WTC11 (cell line): ENCODE measurements at places on chromosomes 6 and 20. TPM values are rescaled to one million over a fixed set of nuclear protein-coding genes. Genes with fewer than 3 reads are reported as not detected.

- H3K27me3 ChIP-seq, result no peaks in the 10 kb centered on the region
- DNase-seq, result peak; percentile 36
- H3K4me3 ChIP-seq, result no peak overlapping the region
- no peak overlapping the region for H3K27ac ChIP-seq
Measured at GRCh38 chr6:34243901-34244884, 4.6 kb downstream of the SMIM29 start.

DNA sequence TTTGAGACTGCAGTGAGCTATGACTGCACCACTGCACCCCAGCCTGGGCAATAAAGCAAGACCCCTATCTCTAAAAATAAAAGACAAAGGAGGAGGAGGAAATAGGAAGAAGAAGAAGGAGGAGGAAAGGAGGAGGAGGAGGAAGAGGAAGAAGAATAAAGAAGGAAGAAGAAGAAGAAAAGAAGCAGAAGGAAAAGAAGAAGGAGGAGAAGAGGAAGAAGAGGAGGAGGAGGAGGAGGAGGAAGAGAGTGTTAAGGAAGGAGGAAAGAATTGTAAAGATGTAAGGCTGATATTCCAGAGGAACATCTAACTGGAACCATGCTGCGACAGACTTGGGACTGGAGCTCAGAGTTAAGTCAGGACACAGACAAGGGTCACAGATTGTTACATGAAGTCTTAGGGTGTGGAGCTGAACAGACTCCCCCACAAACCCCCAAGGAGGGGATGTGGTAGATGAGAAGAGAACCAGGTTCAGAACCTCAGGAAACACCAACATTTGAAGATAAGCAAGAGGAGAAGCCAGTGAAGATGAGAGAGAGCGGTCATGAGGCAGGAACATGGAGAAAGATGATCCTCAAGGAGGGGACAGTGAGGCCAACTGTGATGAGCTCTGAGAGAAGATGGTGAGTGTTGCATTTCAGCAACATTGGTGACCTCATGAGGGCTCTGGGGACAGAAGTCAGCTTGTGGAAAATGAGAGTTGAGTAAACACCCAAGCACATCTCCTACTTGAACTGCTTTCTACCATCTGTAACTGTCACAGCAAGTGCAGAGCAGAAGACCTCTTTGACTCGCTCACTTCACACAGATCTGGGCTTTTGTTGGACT lies 118.2 kb downstream of the CD164 start:
- H3K27ac ChIP-seq, result no peak overlapping the region
- H3K4me1 ChIP-seq, result peaks cover 3% of the 10 kb centered on the region; the same call in 1 of the 2 replicates
- H3K36me3 ChIP-seq, result peaks cover 46% of the 10 kb centered on the region
- DNase-seq, result no peak
- H3K27me3 ChIP-seq, result no peaks in the 10 kb centered on the region; the same call in 1 of the 2 replicates

- peaks cover 16% of the 10 kb centered on the region for H3K4me1 ChIP-seq
- no peak overlapping the region for H3K4me3 ChIP-seq
- H3K36me3 ChIP-seq, result no peaks in the 10 kb centered on the region
- no peak for DNase-seq
- no peak overlapping the region for H3K27ac ChIP-seq
Measured at GRCh38 chr6:15690510-15690909, 27.7 kb upstream of the DTNBP1 start.

- H3K27ac ChIP-seq, result no peak overlapping the region
- H3K4me1 ChIP-seq, result peaks cover 59% of the 10 kb centered on the region
- DNase-seq, result peak; percentile 60
- no peaks in the 10 kb centered on the region for H3K36me3 ChIP-seq
Measured at GRCh38 chr6:10425975-10426780, 11.3 kb upstream of the TFAP2A start.

DNA sequence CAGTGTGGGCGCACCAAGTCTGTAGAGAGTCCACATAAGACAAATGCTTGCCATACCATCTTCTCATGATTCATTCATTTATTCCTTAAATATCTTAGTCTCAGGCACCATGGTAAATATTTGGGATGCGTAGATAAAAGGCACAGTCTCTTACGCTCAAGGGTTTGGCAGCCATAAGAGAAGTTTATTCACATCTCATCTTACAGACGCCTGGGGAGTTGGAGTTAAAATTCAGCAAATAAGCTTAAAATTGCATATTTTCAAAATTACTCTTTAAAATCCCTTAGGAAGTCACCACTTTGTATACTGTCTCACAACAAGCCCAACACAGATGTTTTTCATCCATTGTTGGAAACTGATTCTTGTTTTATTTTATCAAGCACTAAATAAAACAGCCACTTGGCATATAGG lies 363.3 kb downstream of the KIF16B start:
- no peaks in the 10 kb centered on the region; the same call in 1 of the 2 replicates for H3K27me3 ChIP-seq
- no peaks in the 10 kb centered on the region for H3K36me3 ChIP-seq
- no peak overlapping the region for H3K4me3 ChIP-seq
- no peak for DNase-seq

DNA sequence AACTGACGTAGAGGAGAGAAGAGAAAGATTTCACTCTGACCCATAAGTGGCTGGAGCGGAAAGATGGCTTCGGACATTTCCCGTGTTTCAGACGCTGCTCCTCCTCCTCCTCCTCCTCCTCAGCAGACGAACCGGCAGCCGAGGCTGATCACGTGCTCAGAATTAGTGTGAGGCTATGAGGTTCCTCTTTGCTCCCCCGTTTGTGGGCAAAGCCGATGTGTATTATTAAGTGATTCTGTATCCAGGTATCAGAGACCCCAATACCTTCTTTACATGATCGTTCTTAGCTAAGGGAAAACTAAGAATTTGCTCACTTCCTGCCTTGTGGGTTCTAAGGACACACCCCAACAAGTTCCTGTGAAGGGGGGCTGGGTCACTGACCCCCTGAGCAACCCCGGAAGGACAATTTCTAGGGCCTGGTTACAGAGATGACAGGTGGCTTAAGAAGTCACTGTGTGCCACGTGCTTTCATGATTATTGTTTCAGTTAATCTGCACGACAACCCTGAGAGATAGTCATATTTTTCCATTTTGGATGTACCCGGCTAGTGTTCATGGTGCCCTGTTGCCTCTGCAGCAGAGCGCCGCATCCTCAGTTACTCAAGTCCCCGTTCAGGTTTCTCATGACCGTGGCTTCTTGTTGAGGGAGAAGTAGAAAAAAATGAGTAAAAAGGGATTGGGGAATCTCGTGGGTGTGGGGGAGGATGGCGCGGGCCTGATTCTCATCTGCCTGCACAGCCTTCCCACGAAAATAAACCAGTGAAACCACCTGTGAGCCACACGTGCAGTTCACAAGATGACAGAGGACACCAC lies 671.8 kb downstream of the QKI start:
- no peak overlapping the region for H3K4me3 ChIP-seq
- peaks cover 18% of the 10 kb centered on the region for H3K4me1 ChIP-seq

- H3K4me3 ChIP-seq, result no peak overlapping the region
- peaks cover 6% of the 10 kb centered on the region for H3K4me1 ChIP-seq
- peaks cover 37% of the 10 kb centered on the region for H3K27me3 ChIP-seq
- H3K36me3 ChIP-seq, result peaks cover 8% of the 10 kb centered on the region; the same call in 1 of the 2 replicates
- DNase-seq, result no peak
Measured at GRCh38 chr6:14058029-14058695, 59.4 kb upstream of the CD83 start.

DNA sequence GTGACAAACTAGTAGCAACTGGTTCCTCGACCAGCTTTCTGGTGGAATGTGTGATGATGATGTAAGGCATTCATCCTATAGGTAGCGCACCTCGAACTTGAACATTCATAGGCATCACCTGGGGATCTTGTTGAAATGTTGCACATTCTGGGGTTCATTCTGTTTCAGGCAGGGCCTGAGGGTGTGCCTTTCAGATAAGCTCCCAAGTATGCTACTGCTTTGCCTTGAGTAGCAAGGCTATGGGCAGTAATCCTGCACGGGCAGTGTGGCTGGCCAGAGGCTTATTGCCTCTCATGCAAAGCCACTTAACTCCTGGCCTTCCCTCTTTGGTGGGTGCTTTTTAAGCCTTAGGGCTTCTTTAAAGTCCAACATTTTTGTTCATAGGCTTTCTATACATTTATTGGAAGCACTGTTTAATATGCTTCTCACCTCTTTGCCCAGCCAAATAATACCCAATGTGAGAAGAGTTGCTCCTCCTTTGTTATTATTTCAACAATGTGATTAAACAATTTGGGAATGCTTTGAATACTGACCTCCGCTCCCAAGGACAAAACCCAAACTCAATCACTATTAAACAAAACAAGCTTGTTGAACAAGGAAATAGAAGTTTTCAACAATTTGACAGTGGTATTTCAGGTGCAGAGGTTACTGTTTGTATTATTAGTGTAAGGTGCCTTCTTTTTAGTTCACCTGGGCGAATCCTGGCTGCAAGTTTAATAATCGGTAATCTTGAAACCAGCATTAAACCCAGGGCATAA lies 57.5 kb downstream of the JARID2 start:
- H3K4me3 ChIP-seq, result no peak overlapping the region
- no peaks in the 10 kb centered on the region for H3K27me3 ChIP-seq
- H3K4me1 ChIP-seq, result peaks cover 86% of the 10 kb centered on the region
- DNase-seq, result no peak
- H3K36me3 ChIP-seq, result 0 out of 2 replicates have a peak, but pooled peaks cover 5% of the 10 kb centered on the region

- no peaks in the 10 kb centered on the region for H3K4me1 ChIP-seq
- H3K27me3 ChIP-seq, result no peaks in the 10 kb centered on the region
- DNase-seq, result no peak
- peaks cover 80% of the 10 kb centered on the region for H3K36me3 ChIP-seq
- no peak overlapping the region for H3K27ac ChIP-seq
- H3K4me3 ChIP-seq, result no peak overlapping the region
Measured at GRCh38 chr6:111276335-111276734, 189.0 kb downstream of the SLC16A10 start.

- no peak overlapping the region for H3K4me3 ChIP-seq
- peaks cover 9% of the 10 kb centered on the region for H3K36me3 ChIP-seq
- no peak for DNase-seq
Measured at GRCh38 chr20:9053108-9053507, 15.8 kb upstream of the PLCB4 start.

- H3K4me3 ChIP-seq, result peak within 1 kb of the TSS; percentile 85
- peak; percentile 44 for DNase-seq
- H3K27ac ChIP-seq, result peak within 1 kb of the TSS; percentile 99
Measured at GRCh38 chr6:42781796-42782688, at the start of gene BICRAL. Gene BICRAL (plus strand): TSS chr6:42782052. CDS start chr6:42822023, 39,971 bp downstream.

DNA sequence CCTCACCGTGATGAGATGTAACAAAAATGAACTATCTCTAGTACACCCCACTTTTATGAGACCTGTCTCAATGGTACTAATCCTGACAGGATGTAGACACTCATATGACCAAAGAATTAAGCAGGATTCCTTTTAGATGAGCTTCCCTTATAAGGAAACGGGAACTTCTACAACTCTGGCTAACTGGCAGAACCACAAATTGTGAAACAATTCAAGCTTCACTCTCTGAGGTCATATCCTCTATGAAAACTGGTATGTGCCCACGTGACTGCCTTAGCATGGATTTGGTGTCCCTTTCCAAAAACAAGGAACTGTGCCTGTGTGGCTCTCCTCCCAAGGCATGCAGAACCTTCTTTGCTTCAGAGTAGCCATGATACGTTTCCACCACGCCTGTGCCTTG lies 14.1 kb upstream of the CPNE5 start:
- no peak overlapping the region for H3K4me3 ChIP-seq
- no peak for DNase-seq
- peaks cover 28% of the 10 kb centered on the region for H3K4me1 ChIP-seq
- H3K27me3 ChIP-seq, result no peaks in the 10 kb centered on the region; the same call in 1 of the 2 replicates

DNA sequence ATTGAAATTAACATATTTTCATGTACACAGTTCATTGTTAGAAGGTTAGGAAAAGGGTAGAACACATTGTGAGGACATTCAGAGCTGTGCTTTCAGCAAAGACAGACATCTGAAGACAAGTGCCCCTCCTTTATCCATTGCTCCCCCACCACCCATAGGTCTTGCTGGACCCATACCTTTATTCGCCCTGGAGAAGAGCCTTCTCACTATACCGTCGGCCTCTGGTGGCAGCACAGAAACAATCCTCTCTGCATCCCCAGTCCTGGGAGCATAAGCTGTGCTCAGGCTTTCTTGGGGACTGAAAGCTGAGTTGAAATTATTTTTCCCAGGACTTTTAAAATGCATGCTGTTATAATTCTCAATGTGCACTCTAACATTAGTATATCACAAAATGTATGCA lies 372.3 kb downstream of the EPHA7 start:
- no peaks in the 10 kb centered on the region for H3K36me3 ChIP-seq
- H3K27me3 ChIP-seq, result no peaks in the 10 kb centered on the region
- no peak overlapping the region for H3K4me3 ChIP-seq
- peaks cover 42% of the 10 kb centered on the region for H3K4me1 ChIP-seq
- H3K27ac ChIP-seq, result no peak overlapping the region

GRCh38 chr6:151240036-151240685 lies 394 bp downstream of the AKAP12 start:
- peak; percentile 89 for DNase-seq
- peaks cover 23% of the 10 kb centered on the region for H3K27me3 ChIP-seq
- peak overlapping the region; percentile 90 for H3K4me3 ChIP-seq
- peak overlapping the region; percentile 95 for H3K27ac ChIP-seq
- H3K36me3 ChIP-seq, result no peaks in the 10 kb centered on the region

GRCh38 chr6:135586844-135587243 lies 89.3 kb upstream of the AHI1 start:
- H3K36me3 ChIP-seq, result no peaks in the 10 kb centered on the region
- H3K27ac ChIP-seq, result no peak overlapping the region

DNA sequence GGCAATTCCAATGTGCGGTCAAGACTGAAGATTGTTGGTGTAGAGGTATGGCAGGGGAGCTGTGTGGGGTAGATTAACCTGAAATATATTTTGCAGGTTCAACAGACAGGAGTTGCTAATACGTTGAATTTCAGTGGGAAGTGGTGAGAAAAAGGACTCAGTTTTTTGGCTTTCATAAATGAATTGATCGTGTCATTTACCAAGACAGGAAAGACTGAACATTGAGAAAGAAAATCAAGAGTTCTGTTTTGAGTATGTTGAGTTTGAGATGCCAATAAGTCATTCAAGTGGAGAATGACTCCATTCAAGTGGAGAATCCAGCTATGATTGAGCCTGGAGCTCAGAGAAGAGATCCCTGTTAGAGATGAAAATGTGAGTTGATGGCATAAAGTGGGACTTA lies 31.1 kb downstream of the NFYA start:
- H3K36me3 ChIP-seq, result peaks cover 12% of the 10 kb centered on the region
- DNase-seq, result no peak
- H3K4me3 ChIP-seq, result no peak overlapping the region
- H3K27ac ChIP-seq, result no peak overlapping the region
- H3K27me3 ChIP-seq, result peaks cover 6% of the 10 kb centered on the region; the same call in 1 of the 2 replicates

- H3K27ac ChIP-seq, result no peak overlapping the region
- H3K27me3 ChIP-seq, result peaks cover 29% of the 10 kb centered on the region
- H3K4me3 ChIP-seq, result no peak overlapping the region
- no peak for DNase-seq
- H3K4me1 ChIP-seq, result no peaks in the 10 kb centered on the region
Measured at GRCh38 chr6:14060971-14061370, 56.6 kb upstream of the CD83 start.

Gene RIPPLY2
- 0.66 to 2.2 TPM (median 2.1 TPM) in 3 replicates for total RNA-seq

Gene SLC16A10
- total RNA-seq, result 14.9 to 18.4 TPM (median 16.0 TPM) in 3 replicates

Gene ZC2HC1B
- not detected in 3 replicates for total RNA-seq

Gene SFTA2
- total RNA-seq, result 0.66 to 0.80 TPM in 2 of 3 replicates, not detected in the other

Gene BYSL
- total RNA-seq, result 40.3 to 50.8 TPM (median 43.8 TPM) in 3 replicates

Gene ASXL1
- 20.7 to 22.7 TPM (median 21.3 TPM) in 3 replicates for total RNA-seq

Gene SPDEF
- total RNA-seq, result 0.44 to 0.72 TPM (median 0.50 TPM) in 3 replicates

Gene FAM110A
- 17.2 to 18.8 TPM (median 18.0 TPM) in 3 replicates for total RNA-seq

Gene ZNF311
- 2.0 to 3.7 TPM (median 3.4 TPM) in 3 replicates for total RNA-seq
